Lung (tissue), 17 donors: ENCODE measurements at places on chromosomes 4 and X. TPM values are rescaled to one million over a fixed set of nuclear protein-coding genes. Genes with fewer than 3 reads are reported as not detected.

The HSFX2 gene
- polyA plus RNA-seq: 0.41 TPM

DNA sequence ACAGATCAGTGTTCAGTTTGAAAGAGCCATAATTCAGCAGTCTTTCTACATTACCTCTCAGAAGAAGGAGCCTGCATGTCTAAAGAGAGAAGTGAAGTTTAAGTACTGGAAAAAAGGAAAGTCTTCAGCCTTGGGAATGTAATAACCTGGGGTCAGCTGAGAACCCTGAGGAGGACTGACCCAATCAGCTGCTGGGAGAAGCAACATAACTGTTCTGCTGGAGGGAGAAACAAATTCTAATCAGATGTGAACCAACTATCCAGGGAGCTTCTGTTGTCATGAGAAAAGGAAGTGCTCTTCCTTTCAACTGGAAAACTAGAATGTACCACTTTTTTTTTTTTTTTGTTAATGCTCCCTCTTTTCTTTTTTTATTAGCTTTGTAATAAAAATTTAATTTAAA is 64.5 kb upstream of the PDE5A start:
- peak; percentile 26 for DNase-seq
- peak overlapping the region; percentile 16 for H3K27ac ChIP-seq
- no peaks in the 10 kb centered on the region for H3K27me3 ChIP-seq
- no peaks in the 10 kb centered on the region for H3K36me3 ChIP-seq
- H3K4me1 ChIP-seq: no peaks in the 10 kb centered on the region

The FGF5 gene
- polyA plus RNA-seq: not detected

- no peak overlapping the region for H3K4me3 ChIP-seq
- no peak for DNase-seq
- H3K27ac ChIP-seq: no peak overlapping the region
- no peaks in the 10 kb centered on the region for H3K27me3 ChIP-seq
- H3K36me3 ChIP-seq: peaks cover 9% of the 10 kb centered on the region
Measured at GRCh38 chr4:185341377-185341776, 54.3 kb downstream of the LRP2BP start.

DNA sequence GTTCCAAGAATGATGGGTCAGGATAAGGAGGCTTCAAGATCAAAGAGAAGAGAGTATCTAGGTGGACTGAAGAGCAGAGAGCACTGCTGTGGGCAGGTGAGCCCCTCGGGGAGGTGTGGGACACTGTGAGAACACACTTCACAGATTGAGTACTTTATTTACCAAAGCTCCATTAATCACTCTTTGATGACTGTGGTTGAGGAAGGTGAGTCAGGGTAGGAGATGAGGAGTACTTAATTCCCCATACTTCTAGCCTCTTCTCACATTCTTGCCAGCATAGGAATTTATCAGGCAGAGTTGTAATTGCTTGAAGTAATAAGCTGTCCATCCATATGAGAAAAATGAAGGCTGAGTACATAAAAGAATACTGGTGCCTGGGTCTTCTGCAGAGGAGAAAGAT is 375.3 kb downstream of the PCDH10 start:
- no peak for DNase-seq
- H3K4me3 ChIP-seq: no peak overlapping the region
- no peaks in the 10 kb centered on the region for H3K4me1 ChIP-seq

The KCNE5 gene
- polyA plus RNA-seq: 0.06 TPM

The SMIM10L2A gene
- 1.7 TPM for polyA plus RNA-seq

- no peaks in the 10 kb centered on the region for H3K4me1 ChIP-seq
- no peak overlapping the region for H3K4me3 ChIP-seq
- no peaks in the 10 kb centered on the region for H3K36me3 ChIP-seq
- no peak for DNase-seq
- no peaks in the 10 kb centered on the region for H3K27me3 ChIP-seq
Measured at GRCh38 chr4:184263461-184263860, 45.8 kb upstream of the ENPP6 start.

GRCh38 chr4:183424109-183424744 is 20.2 kb upstream of the CDKN2AIP start:
- DNase-seq: peak; percentile 15
- no peak overlapping the region for H3K4me3 ChIP-seq
- H3K4me1 ChIP-seq: no peaks in the 10 kb centered on the region
- no peaks in the 10 kb centered on the region for H3K36me3 ChIP-seq

The REPS2 gene
- polyA plus RNA-seq: 12.0 TPM

- H3K4me3 ChIP-seq: no peak overlapping the region
- no peak for DNase-seq
- no peaks in the 10 kb centered on the region for H3K36me3 ChIP-seq
- no peak overlapping the region for H3K27ac ChIP-seq
Measured at GRCh38 chrX:55815546-55815945, 98.0 kb downstream of the RRAGB start.

The EVC2 gene
- polyA plus RNA-seq: 2.2 TPM

DNA sequence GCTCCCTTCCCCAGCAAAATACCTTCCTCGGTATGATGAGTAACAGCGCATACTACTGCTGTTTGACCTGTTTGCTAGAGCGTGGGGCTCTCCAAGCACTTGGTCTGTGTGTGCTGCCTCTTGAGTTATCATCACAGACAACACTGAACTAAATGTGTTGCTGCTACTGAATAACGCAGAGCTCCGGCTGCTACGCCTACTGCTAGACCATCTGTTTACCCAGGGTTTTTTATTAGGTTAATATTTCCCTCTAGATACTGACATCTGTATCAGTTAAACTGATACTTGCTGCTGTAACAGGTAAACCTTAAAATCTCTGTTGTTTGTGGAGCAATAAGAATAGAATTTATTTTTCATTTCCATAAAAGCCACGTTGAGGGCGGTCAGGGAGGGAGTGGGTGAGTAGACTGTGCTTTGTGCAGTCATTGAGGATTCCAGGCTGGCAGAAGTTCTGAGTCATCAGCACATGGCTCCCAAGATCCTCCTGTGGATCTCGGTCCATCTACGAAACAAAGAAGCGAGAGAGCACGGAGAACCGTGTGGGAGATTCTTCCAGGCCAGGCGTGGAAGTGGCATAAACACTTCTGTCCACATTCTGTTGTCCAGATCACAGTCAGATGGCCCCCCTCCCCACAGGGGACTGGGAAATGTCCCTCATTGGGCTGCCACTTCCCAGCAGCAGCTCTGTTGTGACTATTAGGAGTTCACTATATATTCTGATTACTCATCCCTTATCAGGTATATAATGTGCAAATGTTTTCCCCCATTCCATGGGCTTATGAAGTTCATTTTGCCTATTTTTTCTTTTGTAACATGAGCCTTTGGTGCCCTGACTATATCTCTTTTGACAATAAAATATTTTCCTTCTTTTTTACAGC is 14.1 kb downstream of the GRK4 start:
- no peak overlapping the region for H3K27ac ChIP-seq
- H3K27me3 ChIP-seq: no peaks in the 10 kb centered on the region
- no peaks in the 10 kb centered on the region for H3K4me1 ChIP-seq
- DNase-seq: no peak

DNA sequence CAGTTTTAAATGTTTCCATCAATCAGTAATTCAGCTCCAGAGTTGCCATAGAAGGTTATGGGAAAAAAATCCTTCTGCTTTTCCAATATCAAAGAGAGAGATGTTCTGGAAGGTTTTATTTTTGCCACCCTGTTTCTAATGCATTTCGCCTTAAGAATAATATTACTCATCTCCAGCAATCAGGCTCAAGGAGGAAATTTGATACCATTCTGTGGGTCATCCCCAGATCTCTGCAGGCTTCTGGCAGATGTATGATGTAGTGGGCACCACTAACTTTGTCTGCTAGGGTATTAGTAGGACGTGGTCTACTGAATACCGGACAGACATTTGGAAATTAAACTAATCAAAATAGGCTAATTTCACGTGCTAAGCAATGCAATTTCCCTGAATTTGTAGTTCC is 645.4 kb upstream of the TENM3 start:
- H3K4me1 ChIP-seq: no peaks in the 10 kb centered on the region
- H3K27me3 ChIP-seq: no peaks in the 10 kb centered on the region
- no peak for DNase-seq
- H3K36me3 ChIP-seq: no peaks in the 10 kb centered on the region
- no peak overlapping the region for H3K27ac ChIP-seq

The NRK gene
- 0.12 TPM for polyA plus RNA-seq

DNA sequence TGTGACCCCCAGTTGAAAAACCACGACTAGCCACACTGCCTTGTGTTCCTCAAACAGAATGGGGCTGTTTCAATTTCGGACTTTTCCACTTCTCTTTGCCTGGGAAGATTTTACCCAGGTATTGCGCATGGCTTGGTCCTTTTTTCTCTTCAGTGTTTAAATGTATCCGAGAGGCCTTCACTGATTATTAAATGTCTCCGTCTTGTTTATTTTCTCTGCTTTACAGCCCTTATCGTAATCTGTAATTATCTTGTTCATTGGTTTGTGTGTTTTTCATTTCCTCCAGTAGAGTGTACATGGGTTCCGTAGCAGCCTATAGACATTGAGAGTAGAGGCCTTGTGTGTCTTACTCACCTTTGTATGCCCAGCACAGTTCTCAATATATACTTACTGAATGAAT is 2.4 kb downstream of the MOSPD2 start:
- no peaks in the 10 kb centered on the region for H3K36me3 ChIP-seq
- H3K4me3 ChIP-seq: no peak overlapping the region
- H3K4me1 ChIP-seq: no peaks in the 10 kb centered on the region
- no peak overlapping the region for H3K27ac ChIP-seq
- DNase-seq: no peak
- no peaks in the 10 kb centered on the region for H3K27me3 ChIP-seq

The HTR2C gene
- polyA plus RNA-seq: not detected

DNA sequence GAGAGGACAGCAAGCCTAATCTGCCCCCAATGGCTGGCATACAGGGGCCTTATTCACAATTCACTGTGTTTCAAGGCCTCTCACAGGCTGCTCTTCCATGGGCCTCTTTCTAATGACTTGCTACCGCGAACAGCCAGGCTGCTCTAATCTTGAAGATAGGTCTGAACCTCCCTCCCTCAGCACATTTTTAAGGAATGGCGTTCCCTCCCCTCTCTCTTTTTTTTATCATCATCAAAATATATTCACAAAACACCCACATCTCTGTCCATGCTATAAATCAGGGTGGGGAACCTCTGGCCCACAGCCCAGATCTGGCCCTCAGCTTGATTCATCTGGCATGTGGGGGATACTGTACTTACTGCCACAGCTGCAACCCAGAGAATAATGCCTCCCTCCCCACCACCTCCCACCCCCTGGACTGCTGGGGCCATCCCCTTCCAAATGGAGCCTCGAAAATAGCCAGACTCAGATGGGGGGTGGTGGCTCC is 76.2 kb upstream of the PLAC1 start:
- peaks cover 8% of the 10 kb centered on the region for H3K4me1 ChIP-seq
- peaks cover 4% of the 10 kb centered on the region for H3K27me3 ChIP-seq
- no peak overlapping the region for H3K4me3 ChIP-seq
- DNase-seq: peak; percentile 86
- no peak overlapping the region for H3K27ac ChIP-seq

The MAML3 gene
- 3.0 TPM for polyA plus RNA-seq

DNA sequence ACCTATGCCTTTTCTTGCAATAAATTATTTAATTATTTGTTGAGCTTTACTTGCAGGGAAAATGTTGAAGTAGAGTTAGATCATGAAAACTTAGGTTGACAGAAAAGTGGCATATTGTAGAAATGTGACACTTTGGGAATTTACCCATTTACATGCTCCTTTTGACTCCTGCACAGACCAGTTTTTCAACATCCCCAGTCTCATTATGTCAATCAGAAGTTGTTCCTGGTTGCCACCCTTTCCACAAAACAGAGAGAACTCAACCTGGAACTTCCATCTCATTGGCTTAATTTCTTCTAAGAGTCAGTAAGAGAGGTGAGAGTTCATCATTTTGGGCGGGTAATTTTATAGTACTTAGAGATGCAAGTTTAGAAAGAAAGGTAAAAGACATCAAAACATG is 284.6 kb upstream of the ANKRD50 start:
- H3K4me1 ChIP-seq: no peaks in the 10 kb centered on the region
- H3K4me3 ChIP-seq: no peak overlapping the region
- no peak for DNase-seq
- H3K27me3 ChIP-seq: no peaks in the 10 kb centered on the region
- no peak overlapping the region for H3K27ac ChIP-seq

DNA sequence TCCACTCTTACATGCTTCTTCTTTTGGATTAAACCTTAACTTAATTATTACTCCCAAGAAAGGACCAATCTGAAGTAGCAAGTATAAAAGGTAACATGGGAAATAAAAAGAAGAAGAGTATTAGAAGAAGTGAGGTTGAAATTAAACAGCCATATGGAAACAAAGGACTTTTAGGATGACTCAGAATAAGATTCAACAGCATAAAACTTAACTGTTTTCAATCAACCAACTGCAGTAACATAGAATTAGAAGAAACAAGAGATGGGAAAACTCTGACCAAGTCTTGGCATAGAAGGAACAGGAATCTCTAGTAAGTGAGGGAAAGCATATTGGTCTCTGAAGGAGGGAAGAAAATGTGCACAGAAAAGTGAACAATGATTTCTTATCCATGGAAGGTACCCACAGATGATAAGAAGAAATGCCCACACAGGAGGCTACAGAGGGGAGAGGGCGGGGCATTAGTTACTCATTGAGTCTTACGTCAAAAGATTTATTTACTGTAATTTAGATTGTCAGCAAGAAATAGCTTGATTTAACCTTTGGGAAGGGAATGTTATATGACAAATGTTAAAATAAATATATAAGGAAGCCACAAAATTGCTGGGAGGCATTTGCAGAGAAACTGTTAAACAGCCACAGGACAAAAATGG is 177.3 kb downstream of the BANK1 start:
- no peak overlapping the region for H3K27ac ChIP-seq
- DNase-seq: no peak
- H3K4me1 ChIP-seq: no peaks in the 10 kb centered on the region
- H3K36me3 ChIP-seq: no peaks in the 10 kb centered on the region
- H3K4me3 ChIP-seq: no peak overlapping the region

The TMSB15B gene
- 1.2 TPM for polyA plus RNA-seq

The MYOZ2 gene
- 0.09 TPM for polyA plus RNA-seq

The TNMD gene
- not detected for polyA plus RNA-seq

DNA sequence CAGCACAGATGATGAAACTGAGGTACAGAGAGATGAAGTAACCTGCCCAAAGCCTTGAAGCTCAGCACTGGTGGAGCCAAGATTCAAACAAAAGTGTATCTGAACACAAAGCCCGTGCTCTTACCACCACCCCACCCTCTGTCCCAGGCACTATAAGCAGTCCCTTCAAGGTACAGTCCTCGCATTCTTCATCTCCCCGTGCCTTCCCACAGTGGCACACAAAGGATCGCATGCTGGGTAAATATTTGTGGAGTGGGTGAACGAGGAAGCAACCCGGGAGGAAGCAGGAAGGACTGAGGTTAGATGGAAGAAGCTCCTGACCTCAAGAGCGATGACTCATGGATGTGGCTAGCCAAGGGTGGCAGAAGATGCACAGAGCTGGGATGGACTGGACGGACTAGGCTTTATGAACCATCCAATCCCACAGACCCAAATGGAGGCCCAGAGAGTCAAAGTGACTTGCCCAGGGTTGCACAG is 18.4 kb downstream of the IQSEC2 start:
- no peak overlapping the region for H3K4me3 ChIP-seq
- no peaks in the 10 kb centered on the region for H3K36me3 ChIP-seq
- H3K27ac ChIP-seq: no peak overlapping the region
- no peak for DNase-seq

The DRD5 gene
- polyA plus RNA-seq: not detected
